ENCODE measurements at places on chromosomes 2 and 18.

- H3K27me3 ChIP-seq, result no peaks in the 10 kb centered on the region
- peaks cover 6% of the 10 kb centered on the region for H3K4me1 ChIP-seq
- H3K36me3 ChIP-seq, result no peaks in the 10 kb centered on the region
Observed at GRCh38 chr2:74391209-74391579, 11.1 kb upstream of the DCTN1 start.

GRCh38 chr2:147275943-147276342 lies 568.9 kb upstream of the ACVR2A start:
- H3K4me3 ChIP-seq, result no peak overlapping the region
- H3K36me3 ChIP-seq, result no peaks in the 10 kb centered on the region
- DNase-seq, result no peak
- H3K4me1 ChIP-seq, result no peaks in the 10 kb centered on the region
- H3K27me3 ChIP-seq, result no peaks in the 10 kb centered on the region

- H3K4me1 ChIP-seq, result no peaks in the 10 kb centered on the region
- H3K27ac ChIP-seq, result no peak overlapping the region
- no peaks in the 10 kb centered on the region for H3K27me3 ChIP-seq
Observed at GRCh38 chr2:181573140-181573736, 83.7 kb downstream of the CERKL start.

DNA sequence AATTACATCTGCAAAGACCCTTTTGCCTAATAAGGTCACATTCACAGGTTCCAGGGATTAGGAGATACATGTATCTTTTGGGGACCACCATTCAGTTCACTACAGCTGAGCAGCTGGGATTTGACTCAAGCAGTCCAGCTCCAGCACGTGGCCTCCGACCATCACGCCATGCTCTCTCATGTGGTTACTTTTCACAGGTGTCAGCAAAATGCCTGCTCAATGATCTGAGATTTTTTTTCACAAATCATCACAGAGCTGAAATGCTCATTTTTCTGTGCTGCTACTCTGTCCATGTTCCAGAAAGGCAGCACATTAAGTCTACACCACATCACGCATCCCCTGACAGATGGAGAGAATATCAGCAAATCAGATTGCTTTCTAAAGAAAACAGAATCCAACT lies 98.5 kb upstream of the RMDN2 start:
- no peaks in the 10 kb centered on the region for H3K27me3 ChIP-seq
- no peak overlapping the region for H3K4me3 ChIP-seq
- no peak for DNase-seq
- H3K36me3 ChIP-seq, result no peaks in the 10 kb centered on the region
- no peaks in the 10 kb centered on the region for H3K4me1 ChIP-seq

DNA sequence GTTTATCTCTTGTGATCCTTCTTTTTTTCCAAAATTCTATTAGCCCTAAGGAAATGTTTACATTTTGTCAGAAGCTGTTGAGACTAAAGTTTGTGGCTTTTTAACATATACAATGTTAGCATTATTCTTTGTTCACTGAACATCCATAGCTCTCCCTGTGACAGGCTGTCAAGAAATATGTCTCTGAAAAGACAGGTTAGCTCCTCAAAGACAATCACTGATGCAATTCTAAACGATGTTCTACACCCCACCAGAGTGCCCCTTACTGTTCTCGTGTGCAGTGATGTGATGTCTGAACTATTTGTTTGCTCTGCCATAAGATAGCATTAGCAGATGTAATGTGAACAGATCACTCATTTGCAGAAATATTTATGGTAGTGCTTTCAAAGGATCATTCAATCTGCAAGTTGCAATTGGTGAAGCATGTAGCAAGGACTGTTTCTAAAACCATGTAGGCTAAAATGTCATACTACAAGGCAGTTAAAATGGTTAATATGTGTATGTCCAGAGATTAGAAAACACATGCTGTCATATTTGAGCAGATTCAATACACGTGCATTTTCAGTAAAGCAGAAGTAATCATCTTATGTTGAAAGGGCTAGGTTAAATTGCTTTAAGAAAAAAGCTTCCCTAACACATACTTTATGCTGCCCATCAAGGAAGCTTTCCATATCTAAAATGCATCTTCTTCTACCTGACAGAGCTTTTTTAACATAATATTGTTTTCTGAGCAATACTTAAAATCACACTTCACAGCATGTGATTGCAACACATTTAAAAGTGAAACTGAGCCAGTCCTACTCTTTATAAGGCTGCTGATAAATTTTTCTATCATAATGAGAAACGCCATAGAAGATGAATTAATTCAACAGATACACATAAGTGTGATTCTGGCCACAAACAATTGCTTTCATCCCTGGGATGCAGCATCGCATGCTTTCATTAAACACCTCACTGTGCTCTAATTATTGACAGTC lies 285.7 kb upstream of the UBE2E3 start:
- H3K27ac ChIP-seq, result no peak overlapping the region
- no peak for DNase-seq
- H3K4me3 ChIP-seq, result no peak overlapping the region
- no peaks in the 10 kb centered on the region for H3K27me3 ChIP-seq
- no peaks in the 10 kb centered on the region for H3K4me1 ChIP-seq

- no peak overlapping the region for H3K27ac ChIP-seq
- H3K27me3 ChIP-seq, result no peaks in the 10 kb centered on the region
- DNase-seq, result no peak
- no peaks in the 10 kb centered on the region for H3K36me3 ChIP-seq
- no peak overlapping the region for H3K4me3 ChIP-seq
Observed at GRCh38 chr18:64245126-64245861, 96.4 kb upstream of the LINC00305 start.

Data from pancreas (tissue), 10 donors.